ENCODE measurements at places on chromosomes 7 and 10.

DNA sequence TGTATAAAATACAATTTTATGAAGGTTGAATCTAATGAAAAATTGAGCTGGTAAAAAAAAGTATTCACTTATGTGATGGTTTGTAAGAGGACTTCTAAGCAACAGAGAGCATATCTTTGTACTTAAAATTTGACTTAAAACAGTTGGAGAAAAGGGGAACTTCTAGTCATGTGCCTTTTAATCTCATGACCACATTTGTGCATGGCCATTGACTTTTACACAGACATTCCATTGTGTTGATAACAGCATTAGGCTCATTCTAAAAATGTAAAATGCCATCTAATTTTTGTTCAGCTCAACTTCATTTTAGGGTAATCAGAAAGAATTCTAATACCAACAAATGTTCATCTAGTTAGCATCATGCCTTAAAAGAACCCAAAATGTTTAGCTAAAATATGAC lies 119.9 kb downstream of the HPSE2 start:
- DNase-seq, result no peak

- no peak for DNase-seq
Measured at GRCh38 chr10:33660329-33660728, 325.9 kb upstream of the NRP1 start.

GRCh38 chr7:22156205-22156604 lies 200.7 kb downstream of the RAPGEF5 start:
- DNase-seq, result no peak

DNA sequence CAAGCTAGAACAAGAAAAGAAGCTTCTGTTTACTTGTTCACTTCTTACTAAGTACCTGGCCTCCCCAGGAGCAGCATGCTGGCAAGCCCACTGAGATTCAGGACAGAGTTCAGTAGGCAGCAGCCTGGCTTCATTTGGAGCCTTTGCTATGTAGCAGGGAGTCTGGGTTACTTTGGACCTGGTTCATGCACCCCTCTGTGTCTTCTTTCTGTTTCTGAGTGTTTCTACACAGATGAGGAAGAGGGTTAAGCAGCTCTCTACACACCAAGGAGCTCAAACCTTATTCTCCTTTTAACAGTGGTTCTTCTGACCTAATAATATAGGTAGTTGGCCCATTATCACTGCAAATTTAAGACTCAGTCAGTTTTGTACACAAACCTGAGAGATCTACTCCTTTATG lies 152.9 kb downstream of the ARID5B start:
- no peak for DNase-seq

GRCh38 chr7:45238806-45239205 lies 81.2 kb downstream of the RAMP3 start:
- DNase-seq, result no peak

DNA sequence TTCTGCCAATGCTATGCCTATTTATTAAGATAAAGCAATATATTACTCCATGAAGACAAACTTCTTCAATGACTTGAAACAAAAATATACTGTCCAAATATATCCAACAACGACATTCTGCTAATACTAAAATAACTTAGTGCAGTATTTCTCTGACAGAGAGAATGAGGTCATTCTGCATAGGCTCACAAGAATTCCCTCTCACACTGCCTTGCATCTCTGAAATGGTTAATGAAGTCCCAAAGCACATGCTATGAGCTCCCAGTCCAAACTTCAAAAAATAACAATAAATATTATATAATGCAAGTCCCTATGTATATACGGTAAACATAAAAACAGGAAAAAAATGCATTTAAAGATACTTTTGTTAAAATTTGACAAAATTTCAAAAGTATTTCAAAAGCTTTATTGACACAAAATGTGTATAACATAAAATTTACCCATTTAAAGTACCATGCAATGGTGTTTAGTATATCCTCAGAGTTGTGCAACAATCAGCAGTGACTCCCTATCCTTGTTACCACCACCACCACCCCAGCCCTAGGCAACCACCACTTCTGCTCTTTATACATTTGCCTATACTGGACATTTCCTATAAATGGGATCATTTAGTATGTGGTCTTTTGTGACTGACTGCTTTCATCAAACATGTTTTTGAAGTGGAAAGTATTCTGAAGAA lies 27.6 kb downstream of the CHCHD3 start:
- DNase-seq, result no peak

DNA sequence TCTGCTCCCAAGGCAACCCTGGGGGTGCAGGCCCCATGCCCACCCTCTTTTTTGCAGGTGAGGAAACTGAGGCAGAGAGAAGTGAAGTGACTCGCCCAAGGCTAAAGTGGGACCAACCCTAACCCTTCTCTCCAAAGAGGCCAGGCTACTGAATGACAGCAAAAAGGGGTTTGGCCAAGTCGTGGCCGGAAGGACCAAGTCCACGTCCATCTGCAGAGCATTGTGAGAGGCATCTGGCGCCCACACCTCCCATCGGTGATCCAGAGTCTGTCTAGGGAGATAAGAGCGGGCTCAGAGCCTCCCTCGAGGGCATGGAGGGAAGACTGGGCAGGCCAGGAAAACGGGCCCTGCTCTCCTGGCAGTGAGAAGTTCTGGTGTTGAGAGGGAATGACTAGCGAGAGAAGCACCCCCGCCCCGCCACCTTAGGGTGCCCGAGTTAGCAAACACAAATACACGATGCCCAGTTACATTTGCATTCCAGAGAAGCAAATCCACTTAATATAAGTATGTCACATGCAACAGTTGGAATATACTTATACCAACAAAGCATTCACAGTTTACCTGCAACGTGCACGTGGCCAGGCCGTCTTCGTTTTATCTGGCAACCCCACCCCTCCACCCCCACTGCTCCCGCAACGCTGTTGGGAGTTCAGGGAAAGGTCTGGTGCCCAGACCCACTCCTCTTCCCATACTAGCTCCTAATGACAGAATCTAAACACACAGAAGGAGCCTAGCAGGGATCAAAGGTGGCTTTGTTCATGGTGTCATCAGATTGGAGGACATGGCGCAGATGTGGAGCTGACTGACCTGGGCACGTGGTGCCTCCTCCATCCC lies 124.9 kb downstream of the OAT start:
- no peak for DNase-seq

DNA sequence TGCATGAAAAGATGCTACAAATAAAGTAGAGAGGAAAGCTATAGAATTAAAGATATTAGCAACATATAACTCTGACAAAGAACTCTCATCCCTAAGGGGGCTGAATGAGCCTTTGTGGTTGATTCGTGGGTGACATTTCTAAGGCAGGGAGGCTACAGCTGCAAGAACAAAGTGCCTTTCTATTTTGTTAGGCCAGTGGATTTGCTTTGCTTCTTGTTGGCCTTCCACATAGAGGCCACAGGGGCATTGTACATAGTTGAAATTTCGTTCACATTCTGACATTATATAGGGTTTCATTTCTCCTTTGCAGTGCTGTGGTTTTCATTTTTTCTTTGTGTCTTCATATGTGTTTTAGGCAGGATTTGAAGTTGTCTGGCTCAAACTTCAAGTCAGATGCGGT lies 819.2 kb upstream of the C7orf33 start:
- no peak for DNase-seq

DNA sequence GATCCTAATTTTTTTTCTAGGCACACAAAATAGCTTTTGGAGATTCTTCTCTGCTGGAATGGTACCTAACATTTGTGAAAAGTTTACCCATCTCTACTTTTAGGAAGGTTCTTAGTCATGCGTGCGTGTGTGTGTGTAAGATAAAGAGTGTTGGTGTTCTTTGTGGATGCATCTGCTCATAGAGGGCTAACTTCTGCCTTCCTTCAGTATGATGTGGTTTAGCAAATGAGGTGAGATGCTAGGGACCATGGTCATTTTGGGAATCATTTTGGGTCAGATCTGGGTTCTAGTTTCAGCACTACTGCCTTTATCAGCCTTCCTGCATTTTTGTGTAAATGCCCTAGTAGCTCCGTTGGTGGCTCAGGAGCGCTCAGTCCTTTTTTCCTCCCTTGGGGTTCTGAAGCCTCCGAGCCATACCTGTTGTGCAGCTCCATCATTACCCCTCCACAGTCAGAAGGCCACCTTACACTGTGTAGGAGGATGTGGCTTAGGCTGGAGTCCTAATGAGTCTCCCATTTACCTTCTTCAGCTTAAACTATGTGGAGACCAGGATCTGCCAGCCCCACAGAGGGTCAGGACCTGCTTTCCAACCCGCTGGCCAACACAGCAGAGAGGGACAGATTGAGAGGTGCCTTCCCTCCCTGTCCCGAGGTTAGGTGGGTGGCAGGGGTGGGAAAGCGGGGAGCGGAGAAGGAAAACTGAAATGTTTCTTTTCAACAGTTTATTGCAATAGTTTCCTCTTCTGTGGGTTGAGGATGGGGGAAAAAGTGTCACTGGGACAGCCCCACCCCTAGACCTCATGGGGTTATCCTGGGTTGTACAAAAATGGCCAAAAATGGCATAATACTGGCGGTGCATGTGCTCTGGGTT lies 31.2 kb downstream of the TSPAN14 start:
- no peak for DNase-seq

DNA sequence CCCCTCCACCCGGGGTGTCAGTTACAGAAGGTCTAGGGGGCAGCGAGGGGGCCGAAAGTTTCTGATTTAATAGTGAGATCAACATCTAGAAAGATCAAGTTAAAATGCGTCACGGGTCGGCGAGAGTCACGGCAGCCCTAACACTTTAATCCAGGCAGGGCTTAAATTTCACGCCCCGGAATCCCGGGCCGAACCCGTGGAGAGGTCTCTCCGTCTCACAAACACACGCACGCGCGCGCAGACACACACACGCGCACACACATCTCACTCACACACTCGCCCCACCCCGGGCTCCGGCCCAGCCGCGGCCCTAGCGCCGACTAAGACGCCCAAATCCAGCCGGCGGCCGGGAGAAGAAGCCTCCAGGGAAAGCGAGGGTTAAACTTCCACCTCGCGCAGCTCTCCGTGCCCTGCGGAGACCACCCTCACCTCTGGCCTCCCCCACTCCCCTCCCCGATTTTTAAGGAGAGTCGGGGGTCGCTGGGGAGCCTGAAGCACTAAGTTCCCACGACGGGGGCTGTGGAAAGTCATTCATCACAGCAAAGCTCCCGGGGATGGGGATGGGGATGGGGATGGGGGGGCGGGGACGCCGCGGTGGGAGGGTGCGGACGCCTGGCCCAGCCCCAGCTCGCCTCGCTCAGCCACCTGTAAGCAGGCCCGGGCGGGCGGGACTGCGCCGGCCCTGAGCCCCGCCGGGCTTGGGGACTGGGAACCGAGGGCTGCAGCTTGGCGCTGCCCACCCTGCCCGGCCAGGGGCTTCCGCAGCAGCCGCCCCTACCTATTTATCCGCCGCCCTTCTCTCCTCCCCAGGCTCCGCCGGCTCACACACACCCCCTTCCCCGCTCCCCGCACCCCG lies 1.6 kb downstream of the PDGFA start:
- DNase-seq, result no peak

- no peak for DNase-seq
Measured at GRCh38 chr10:18606051-18606695, 45.2 kb downstream of the NSUN6 start.

DNA sequence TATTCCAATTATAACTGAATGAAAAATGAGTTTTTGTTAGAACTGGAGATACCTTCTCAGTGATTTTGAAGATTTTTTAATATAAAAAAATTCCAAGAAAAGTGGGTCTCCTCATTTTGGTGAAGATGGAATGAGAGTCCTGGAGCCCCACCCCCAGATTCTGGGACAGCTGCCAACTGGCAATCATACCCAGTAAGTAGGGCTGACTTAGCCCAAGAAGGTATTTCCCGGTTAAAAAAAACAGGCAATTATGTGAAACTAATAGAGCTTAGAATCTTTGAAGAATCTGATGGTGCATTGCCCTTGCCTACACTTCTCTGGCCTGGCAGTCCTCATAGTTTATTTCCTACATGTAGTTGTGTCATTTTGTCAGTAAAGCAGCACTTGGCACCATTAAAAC lies 52.8 kb upstream of the VWDE start:
- no peak for DNase-seq

DNA sequence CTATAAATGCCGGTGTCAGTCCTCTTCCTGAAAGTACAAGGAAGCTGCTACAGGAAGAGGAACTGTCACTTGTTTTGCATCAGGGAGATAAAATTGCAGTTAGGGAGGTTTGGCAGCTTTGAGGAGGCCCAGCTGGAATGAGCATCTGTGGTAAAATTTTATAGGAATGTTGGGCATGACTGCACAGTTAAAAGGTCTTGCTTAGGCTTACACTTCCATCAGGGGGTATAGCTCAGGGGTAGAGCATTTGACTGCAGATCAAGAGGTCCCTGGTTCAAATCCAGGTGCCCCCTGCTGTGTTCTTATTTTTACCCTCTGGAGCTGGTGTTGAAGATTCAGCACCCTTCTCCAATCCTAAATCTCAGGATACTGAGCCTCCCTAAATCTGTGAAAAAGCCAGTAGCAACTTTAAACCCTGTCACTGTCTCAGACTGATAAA lies 65.9 kb downstream of the ZNF467 start:
- no peak for DNase-seq

DNA sequence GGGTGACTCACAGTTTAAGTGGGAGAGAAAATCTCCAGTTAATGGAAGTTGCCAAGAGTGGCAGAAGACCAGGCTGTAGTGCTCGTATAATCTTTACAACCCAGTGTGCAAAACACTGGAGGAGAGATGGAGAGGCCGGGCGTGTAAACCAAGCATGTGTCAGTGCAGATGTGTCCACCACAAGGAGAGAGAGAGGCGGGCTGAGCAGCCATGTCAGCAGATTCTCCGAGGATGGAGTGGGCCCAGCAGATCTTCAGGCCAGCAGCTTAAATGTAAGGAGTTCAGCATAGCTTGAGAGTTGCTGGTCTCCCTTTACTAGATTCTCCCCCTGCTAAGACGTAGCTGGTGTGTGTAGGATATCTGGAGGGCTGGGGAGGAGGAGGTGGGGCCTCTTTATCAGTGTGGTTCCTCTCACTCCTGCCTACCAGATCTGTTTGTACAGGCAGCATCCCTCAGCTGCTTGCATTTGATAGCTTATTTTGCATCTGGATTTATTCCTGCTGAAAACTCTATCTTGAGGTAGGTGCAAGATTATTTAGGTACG lies 13.7 kb downstream of the BPGM start:
- DNase-seq, result no peak

- DNase-seq, result no peak
Measured at GRCh38 chr7:30312178-30312577, 27.8 kb downstream of the ZNRF2 start.

- no peak for DNase-seq
Measured at GRCh38 chr10:119515511-119516045, 26.9 kb downstream of the RGS10 start.

GRCh38 chr7:39130274-39130673 lies 152.6 kb downstream of the POU6F2 start:
- no peak for DNase-seq

- DNase-seq, result no peak
Measured at GRCh38 chr10:48722153-48723145, 37.8 kb downstream of the WDFY4 start.

All from T-helper 9 cell (primary cell).